Natural killer cell (primary cell): ENCODE measurements at places on chromosomes 11 and 22. TPM values are rescaled to one million over a fixed set of nuclear protein-coding genes. Genes with fewer than 3 reads are reported as not detected.

- H3K27me3 ChIP-seq = no peaks in the 10 kb centered on the region
- H3K27ac ChIP-seq = no peak overlapping the region
- no peak for DNase-seq
- peaks cover 5% of the 10 kb centered on the region for H3K4me1 ChIP-seq
- no peak overlapping the region for H3K4me3 ChIP-seq
These were observed 49.2 kb upstream of the EMID1 start for GRCh38 chr22:29156507-29156906.

DNA sequence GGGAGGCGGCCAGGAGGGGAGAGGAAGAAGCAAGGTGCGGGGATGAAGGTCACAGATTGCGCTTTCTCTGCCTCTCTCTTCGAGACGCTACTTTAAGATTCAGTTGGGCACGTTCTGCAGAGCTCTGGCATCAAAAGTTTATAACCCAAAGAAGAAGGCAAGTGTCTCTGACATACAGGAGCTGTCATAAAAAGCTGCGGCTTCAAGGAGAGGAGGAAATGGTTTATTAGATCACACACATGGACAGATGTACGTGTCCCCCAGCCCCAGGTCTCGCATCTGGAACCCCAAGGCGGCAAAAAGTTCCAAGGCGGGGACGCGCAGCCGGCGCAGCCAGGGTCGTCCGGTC is 589.0 kb downstream of the OPCML start:
- H3K4me3 ChIP-seq = no peak overlapping the region
- no peak overlapping the region for H3K27ac ChIP-seq
- no peak for DNase-seq
- H3K27me3 ChIP-seq = no peaks in the 10 kb centered on the region
- no peaks in the 10 kb centered on the region for H3K4me1 ChIP-seq

- no peak overlapping the region for H3K4me3 ChIP-seq
These were observed 30.3 kb downstream of the TNKS1BP1 start for GRCh38 chr11:57294225-57295131.

C11orf16 gene
- total RNA-seq = not detected

GRCh38 chr22:43205748-43206508 is 19.0 kb upstream of the TTLL12 start:
- H3K27ac ChIP-seq = peak overlapping the region; percentile 55
- peaks cover 22% of the 10 kb centered on the region for H3K4me1 ChIP-seq
- H3K36me3 ChIP-seq = no peaks in the 10 kb centered on the region
- DNase-seq = peak; percentile 52

GRCh38 chr11:132177106-132177505 is 806.7 kb downstream of the NTM start:
- no peaks in the 10 kb centered on the region for H3K4me1 ChIP-seq
- no peak overlapping the region for H3K27ac ChIP-seq
- H3K4me3 ChIP-seq = no peak overlapping the region

GRCh38 chr11:11444804-11445131 is 91.7 kb upstream of the CSNK2A3 start:
- no peak overlapping the region for H3K4me3 ChIP-seq
- no peaks in the 10 kb centered on the region for H3K4me1 ChIP-seq
- H3K27ac ChIP-seq = no peak overlapping the region
- H3K27me3 ChIP-seq = no peaks in the 10 kb centered on the region

GRCh38 chr11:78905756-78906155 is 331.1 kb upstream of the NARS2 start:
- H3K27me3 ChIP-seq = no peaks in the 10 kb centered on the region
- no peak overlapping the region for H3K27ac ChIP-seq
- no peak overlapping the region for H3K4me3 ChIP-seq

DNA sequence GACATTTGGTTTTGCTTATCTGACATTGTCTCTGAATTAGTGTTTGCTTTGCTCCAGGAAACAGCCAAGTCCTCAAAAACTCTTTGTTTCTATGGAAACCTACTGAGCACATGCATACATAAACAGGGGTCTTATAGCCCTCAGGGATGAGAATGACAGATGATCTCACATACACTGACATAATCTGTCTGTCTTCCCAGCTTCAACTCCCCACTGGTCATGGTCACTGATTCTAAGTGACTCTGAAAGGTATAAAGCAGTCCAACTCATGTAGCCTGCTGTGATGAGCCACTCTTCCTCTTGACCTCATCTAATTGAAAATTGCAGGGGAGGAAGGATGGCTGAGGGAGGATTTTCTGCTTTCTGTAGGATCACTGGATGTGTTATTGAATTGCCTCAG is 12.6 kb downstream of the ZNF143 start:
- no peak overlapping the region for H3K4me3 ChIP-seq
- no peaks in the 10 kb centered on the region for H3K27me3 ChIP-seq
- H3K27ac ChIP-seq = no peak overlapping the region
- no peak for DNase-seq
